Bronchial epithelial cell (primary cell): ENCODE measurements at places on chromosomes 13 and 19. TPM values are rescaled to one million over a fixed set of nuclear protein-coding genes. Genes with fewer than 3 reads are reported as not detected.

CADM4 gene
- total RNA-seq, result 13.4 and 19.1 TPM in 2 replicates

OR4F17 gene
- total RNA-seq, result not detected in 2 replicates

FGF22 gene
- not detected in 2 replicates for total RNA-seq

CCDC194 gene
- total RNA-seq, result not detected in 2 replicates

SIGLECL1 gene
- total RNA-seq, result not detected in 2 replicates

SMIM24 gene
- not detected in 2 replicates for total RNA-seq

S1PR5 gene
- 6.6 and 7.8 TPM in 2 replicates for total RNA-seq
